Esophagus mucosa (tissue), 1 donor: ENCODE measurements at places on chromosomes 12 and 14. TPM values are rescaled to one million over a fixed set of nuclear protein-coding genes. Genes with fewer than 3 reads are reported as not detected.

The BCL2L14 gene
- 0.24 TPM for total RNA-seq

The HHIPL1 gene
- total RNA-seq, result 0.28 TPM

- ATAC-seq, result no peak
These were observed 2.4 kb upstream of the WIF1 start for GRCh38 chr12:65123435-65124063.

DNA sequence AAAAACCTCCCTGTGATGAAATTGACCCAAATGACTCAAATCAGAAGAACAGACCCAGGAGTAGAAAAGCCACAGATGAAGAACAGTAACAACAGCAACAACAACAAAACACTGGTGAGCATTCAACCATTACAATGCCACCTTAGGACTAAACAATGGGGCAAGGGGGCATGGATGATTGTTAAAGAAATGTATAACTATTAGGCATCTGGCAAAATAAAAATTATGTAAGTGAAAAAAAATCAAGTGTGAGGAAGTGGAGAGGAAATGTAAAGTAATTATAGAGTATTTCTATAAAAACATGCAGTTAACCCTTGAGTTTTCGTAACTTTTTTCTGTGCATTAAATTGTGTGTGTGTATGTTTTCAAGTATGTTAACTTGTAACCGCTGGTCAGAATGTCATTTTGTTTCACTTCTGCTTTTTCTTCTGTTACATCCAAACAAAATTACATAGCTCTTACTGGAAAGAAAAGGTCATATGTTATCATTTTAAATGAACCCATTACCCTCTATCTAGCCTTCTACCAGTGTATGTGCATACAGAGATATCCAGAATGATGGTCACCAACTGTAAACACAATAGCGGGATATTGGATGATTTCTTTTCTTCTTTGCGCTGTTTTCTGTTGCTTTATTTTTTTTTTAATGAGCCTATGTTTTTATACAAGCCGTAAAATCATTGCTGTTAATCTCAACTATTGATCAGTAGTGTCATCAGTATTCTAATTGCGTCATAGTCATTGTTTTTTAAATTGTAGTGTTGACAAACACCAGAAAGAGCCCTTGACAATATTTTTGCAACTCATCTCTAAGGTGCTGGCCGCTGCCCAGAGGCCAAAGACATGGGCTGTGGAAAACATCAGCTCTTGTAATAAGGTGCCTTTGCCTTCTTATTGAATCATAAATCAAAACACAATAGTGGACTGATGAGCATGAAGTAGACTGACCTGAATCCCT, 170.6 kb downstream of the CRADD start:
- no peak for ATAC-seq

- peak; percentile 45 for ATAC-seq
These were observed 40.9 kb upstream of the NOS1 start for GRCh38 chr12:117402363-117402762.

DNA sequence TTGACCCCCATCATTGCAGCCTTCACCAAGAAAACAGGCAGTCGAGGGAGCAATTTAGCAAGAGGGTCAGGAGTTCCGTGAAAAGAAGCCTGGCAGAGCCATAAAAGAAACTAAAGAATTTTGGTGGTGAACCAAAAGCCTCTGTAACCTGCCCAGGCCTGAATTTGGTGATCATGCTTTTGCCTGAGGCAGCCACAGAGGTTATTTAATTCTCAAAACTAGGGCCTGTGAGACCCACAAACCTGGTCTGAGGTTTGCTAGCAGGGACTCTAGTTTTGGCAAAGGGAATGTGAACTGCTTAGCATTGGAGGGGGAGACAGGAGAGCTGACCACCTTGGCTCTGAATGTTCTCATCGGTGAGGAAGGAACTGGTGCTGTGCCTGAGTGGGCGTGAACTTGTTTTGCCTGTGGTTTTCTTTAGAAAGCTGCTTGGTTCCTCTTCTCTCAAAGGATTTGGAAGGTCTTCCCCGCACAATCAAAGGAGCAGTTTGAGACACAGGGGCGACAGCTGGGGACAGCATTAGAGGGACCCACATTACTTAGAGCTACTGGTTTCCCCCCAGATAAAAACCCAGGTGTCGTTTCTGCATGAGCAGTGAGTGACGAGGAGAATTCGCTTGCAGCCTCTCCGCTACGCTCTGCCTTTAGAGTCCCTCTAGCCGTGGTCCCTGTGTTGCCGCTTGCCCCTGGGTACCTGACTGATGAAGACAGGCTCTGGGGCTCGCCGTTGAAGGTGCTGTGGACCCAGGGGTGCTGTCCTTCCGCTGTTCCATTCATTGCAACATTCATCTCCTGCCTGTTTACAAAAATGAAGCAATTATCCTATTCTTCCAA, 12.6 kb upstream of the WNT5B start:
- ATAC-seq, result peak; percentile 22

The CLEC14A gene
- 4.1 TPM for total RNA-seq

The FOXN4 gene
- total RNA-seq, result not detected

GRCh38 chr14:69010648-69011047, 31.5 kb upstream of the ACTN1 start:
- no peak for ATAC-seq

DNA sequence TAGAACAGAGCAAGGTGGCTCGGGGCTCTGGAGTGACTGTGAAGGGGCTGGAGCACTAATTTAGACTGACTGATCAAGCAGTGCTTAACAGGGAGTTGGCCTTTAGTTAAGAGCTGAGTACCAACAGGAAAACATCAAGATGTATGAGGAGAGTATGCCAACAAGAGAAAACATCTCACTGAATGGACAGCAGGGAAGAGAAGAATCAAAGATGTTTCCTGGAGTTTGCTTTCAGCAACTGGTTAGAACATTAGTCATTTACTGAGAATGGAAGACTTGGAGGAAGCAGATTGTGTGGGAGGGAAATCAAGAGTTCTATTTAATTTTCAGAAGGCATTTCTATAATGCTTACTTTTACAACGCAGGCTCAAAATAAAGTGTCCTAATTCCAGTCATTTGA, 259.3 kb downstream of the ADAMTS20 start:
- no peak for ATAC-seq

DNA sequence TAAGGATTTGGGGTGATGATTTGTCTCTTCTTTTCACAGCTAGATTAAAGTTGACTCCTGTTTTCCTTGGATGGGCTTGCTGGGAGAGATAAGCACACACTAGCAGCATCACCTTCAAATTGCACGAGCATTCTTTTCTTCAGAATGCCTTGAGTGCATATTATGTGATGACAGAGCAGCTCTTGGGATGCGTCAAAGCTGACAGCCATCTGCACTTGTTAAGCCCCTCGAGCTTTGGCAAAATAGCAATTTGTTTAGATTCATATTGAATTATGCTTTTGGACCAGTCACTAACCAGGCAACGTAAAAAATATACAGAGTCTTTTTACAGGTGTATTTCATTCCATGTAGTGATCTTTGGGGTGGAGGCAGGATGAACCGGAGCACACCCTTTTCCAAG, 407.0 kb downstream of the FUT8 start:
- ATAC-seq, result no peak

GRCh38 chr12:94516985-94517384, 57.3 kb upstream of the CEP83 start:
- no peak for ATAC-seq

GRCh38 chr14:94175011-94175745, 1.1 kb downstream of the PPP4R4 start:
- ATAC-seq, result peak; percentile 18

GRCh38 chr12:52193991-52194390, 2.2 kb upstream of the KRT80 start:
- no peak for ATAC-seq

DNA sequence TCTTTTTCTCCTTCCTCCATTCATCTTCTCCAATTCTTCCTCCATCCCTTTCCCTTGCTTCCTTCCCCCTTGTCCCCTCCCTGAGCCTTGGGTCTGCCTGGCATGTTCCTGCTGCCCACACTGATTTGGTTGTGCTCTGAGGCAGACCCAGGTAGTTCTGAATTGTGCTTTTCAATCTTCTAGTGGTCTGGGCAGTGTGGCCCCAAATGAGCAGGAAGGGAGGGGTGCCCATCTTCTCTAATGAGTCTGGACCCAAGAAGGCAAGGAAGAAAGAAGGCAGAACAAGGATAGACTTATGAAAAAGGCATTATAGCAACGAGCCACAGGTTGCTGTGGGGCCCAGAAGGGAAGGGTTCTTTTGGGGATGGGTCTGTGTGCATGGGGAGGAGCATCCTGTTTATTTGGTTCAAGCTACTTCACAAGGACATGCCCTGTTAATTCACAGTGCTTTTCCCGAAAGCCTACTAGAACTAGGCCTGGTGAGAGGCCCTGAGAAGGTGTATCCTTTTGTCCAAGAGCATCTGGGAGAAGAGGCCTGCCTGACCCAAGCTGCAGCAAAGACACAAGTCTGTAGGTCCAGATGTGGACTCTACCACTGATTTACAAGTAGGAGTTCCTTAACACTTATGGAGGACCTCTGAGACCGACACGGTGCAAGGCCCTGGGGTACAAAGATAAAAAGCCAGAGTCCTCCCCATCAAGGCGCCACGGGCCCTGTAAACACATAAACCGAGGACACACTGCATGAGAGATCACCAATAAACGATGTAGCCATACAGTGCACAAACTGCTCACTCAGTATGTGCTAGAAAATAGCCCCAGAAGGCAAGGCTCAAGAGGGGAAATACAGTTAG, 1.1 kb upstream of the SUSD6 start:
- ATAC-seq, result no peak

- no peak for ATAC-seq
These were observed 104.8 kb downstream of the MYF5 start for GRCh38 chr12:80821513-80822000.

The ASIC1 gene
- 2.1 TPM for total RNA-seq

GRCh38 chr12:93059925-93060665, 131.0 kb upstream of the EEA1 start:
- no peak for ATAC-seq

DNA sequence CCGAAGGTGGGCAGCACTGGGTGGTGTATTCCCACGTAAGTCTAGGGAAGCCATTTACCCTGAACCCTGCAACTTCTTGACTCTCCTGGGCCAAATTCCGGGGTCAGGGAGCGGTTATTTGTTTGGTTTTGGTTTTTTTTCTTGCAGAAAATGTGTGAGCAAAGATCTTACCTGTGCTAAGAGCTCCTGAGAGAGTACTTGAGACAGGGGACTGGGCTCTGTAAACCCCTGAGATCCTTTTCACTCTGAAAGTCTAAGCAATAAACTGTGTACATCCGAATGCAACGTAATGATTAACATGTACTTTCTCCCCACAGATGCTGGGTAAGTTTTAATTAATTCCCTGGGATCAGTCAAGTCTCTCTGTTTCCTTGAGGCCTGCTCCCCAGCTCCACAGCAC, 21.5 kb downstream of the OR10P1 start:
- ATAC-seq, result no peak

DNA sequence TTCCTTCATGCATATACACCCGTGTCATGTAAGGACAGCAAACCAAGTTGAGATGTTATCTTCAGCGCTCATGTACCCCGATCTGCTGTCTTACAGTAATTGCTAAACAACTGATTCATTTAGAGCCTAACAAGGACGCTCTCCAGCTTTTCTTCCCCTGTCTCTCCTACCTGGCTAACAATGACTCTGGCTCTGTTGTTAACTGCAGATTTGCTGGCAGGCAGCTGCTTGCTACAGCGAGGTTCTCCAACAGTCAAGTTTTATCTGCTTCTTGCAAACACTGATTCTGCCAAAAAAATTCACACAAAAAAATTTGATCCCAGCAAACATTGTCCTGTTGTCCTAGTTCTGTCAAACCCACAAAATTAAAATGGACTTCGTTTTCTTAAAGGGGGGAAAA, 101.6 kb downstream of the OTX2 start:
- no peak for ATAC-seq

DNA sequence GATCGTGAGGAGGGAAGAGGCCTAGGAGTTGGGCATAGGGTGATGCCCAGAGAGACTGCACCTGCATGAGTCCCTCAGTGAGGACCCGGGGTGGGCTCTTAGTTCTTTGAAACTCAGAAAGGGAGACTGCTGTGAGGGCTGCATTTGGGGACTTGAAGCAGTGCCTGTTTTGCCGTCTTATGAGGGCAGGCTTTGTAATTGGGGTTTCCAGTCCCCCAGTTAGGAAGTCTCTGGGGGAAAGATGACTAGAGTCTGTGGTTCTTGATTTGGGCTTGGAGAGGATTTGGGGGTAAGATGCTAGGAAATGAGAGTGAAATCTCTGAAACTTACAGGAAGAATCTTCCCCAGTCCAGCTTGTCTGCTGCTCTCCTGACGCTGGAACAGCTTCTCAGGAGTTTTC, 99.6 kb downstream of the ARF6 start:
- ATAC-seq, result no peak

The LMO3 gene
- total RNA-seq, result 0.24 TPM

- no peak for ATAC-seq
These were observed 18.6 kb downstream of the AKAP3 start for GRCh38 chr12:4630262-4630661.

- ATAC-seq, result no peak
These were observed 425.8 kb upstream of the ATXN7L3B start for GRCh38 chr12:74111688-74112360.

GRCh38 chr12:114274131-114274530, 131.8 kb downstream of the TBX5 start:
- ATAC-seq, result no peak

GRCh38 chr14:91985008-91985407, 37.5 kb upstream of the FBLN5 start:
- no peak for ATAC-seq

DNA sequence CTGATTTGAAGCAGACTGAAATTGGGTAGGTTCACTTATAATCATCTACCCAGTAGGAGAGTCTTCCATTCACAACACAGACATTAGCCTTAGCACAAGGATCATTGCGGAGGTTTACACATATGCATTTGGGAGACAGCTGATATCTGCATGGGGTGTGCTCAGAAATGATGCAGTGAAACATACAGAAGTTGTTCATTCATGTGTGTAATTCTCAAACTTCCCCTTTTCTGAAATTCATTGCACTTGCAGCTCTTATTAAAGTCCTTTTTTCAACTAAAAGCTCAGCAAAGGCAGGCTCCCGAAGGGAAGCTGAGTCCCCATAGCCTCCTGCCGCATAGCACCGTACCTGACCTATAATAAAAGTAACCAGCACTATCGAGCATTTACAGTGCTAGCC, 218.3 kb upstream of the CRY1 start:
- no peak for ATAC-seq

The SLCO1B1 gene
- 0.08 TPM for total RNA-seq

DNA sequence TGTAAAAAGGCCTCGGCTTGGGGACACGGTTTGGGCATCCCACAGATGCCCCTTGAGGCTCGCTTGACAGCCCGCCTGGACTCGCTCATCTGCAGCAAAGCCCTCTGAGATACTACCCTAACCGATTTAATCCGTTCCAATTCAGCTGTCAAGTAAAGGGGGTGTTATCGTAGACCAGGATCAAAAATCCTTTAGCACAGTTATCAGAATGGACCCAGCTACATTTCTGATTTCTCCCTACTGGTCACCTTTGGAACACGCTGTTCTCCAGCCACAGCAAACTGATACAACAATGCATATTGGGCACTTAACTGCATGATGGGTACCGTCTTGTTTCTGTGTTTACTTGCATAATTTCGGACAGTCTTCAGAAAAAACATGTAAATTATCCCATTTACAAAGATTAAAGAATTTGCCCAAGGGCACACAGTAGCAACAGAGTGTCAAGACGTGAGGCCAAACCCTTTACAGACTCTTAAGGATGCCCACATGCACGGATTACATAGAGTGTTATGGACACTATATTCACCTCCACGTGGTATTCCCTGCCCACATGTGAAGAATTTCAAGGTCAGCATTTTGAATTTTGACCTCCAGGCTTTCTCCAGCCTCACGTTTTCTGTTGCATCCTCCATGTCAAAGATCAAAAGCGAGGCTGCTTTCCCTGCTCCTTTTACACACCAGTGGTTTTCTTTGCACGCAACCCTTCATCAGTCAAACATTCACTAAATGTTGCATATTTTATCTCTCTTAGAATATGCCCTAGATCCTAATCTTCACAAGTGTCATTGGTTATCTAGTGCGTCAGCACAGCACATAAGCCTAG, 3.2 kb upstream of the DUSP6 start:
- no peak for ATAC-seq
